Upper lobe of right lung (tissue), 1 donor: ENCODE measurements at places on chromosomes 3 and 15.

DNA sequence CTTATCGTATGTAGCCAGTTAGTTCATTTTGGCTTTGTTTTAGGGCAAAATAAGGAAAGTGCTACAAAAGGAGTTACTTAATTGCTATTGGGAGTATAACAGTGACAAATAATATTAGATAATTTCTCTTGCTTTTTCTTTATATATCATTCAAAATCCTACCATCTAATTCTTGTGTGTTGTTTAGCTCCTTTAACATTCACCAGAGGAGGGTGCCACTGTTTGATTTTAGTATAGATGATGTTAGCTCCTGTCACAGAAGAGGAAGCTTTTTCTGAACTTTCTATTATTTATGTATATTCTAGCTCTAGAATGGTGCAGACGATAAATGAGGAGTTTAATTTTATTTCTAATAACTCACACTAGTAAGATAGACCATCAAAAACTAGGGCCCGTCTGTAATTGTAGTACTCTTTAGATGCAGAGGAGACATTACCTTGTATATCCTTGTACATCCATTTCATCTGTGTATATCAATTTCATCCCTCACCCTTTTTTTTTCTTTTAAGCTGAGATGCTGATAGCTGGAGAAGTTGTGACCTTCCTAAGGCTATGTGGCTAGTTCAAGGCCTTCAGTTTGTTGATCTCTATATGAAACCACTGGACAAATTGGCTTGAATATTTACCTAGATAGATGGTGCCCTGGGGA, 3.0 kb downstream of the PPM1L start:
- no peaks in the 10 kb centered on the region for H3K27me3 ChIP-seq
- H3K4me3 ChIP-seq, result no peak overlapping the region
- H3K27ac ChIP-seq, result no peak overlapping the region
- peaks cover 9% of the 10 kb centered on the region for H3K4me1 ChIP-seq

GRCh38 chr3:180980611-180981010, 8.9 kb downstream of the DNAJC19 start:
- no peaks in the 10 kb centered on the region for H3K4me1 ChIP-seq
- H3K36me3 ChIP-seq, result peaks cover 83% of the 10 kb centered on the region
- no peaks in the 10 kb centered on the region for H3K27me3 ChIP-seq
- no peak for DNase-seq
- no peak overlapping the region for H3K27ac ChIP-seq
- H3K4me3 ChIP-seq, result no peak overlapping the region

GRCh38 chr3:182399978-182400737, 393.1 kb upstream of the ATP11B start:
- no peaks in the 10 kb centered on the region for H3K27me3 ChIP-seq
- H3K27ac ChIP-seq, result no peak overlapping the region

- H3K36me3 ChIP-seq, result no peaks in the 10 kb centered on the region
- DNase-seq, result no peak
- H3K27me3 ChIP-seq, result no peaks in the 10 kb centered on the region
- H3K4me1 ChIP-seq, result no peaks in the 10 kb centered on the region
Measured at GRCh38 chr15:77886805-77887448, 190.6 kb downstream of the TBC1D2B start.

- no peak overlapping the region for H3K4me3 ChIP-seq
- DNase-seq, result no peak
- no peaks in the 10 kb centered on the region for H3K36me3 ChIP-seq
- no peaks in the 10 kb centered on the region for H3K27me3 ChIP-seq
Measured at GRCh38 chr3:42229942-42230688, 35.9 kb downstream of the CCK start.

DNA sequence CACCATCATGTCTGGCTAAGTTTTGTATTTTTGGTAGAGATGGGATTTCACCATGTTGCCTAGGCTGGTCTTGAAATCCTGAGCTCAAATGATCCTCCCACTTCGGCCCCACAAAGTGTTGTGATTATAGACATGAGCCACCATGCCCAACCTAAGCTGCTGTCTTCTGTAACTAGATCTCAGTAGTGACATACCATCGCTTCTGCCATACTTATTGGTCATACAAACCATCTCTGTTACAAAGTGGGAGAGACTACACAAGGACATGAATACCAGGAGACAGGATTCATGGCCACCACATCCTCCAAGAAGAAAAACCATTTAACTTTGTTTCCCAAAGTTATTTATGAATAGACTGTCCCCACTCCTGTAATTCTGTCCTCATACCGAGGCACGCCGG, 81.3 kb downstream of the SMAD6 start:
- DNase-seq, result no peak
- no peaks in the 10 kb centered on the region for H3K27me3 ChIP-seq
- peaks cover 11% of the 10 kb centered on the region for H3K36me3 ChIP-seq
- H3K4me1 ChIP-seq, result peaks cover 4% of the 10 kb centered on the region
- H3K27ac ChIP-seq, result no peak overlapping the region
